ENCODE measurements at places on chromosomes 5 and 9.

- no peak for DNase-seq
Measured at GRCh38 chr5:154780128-154780527, 25.0 kb downstream of the LARP1 start.

DNA sequence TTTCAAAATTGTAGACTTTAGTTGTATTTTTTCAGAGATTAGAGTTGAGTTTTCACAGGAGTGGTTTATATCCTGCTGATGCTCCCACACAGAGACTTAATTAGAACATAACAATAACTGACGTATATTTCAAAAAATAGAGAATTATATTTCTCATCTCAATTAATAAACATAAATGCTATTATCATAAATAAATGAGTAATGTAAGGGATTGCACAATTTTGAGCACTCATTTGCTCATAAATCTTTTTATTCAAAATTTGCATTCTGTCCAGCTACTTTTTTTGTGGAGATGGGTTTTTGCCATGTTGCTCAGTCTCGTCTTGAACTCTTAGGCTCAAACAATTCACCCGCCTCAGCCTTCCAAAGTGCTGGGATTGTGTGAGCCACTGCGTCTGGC lies 515.7 kb upstream of the RORB start:
- DNase-seq = no peak

GRCh38 chr9:89000371-89000781 lies 9.1 kb downstream of the S1PR3 start:
- DNase-seq = no peak

DNA sequence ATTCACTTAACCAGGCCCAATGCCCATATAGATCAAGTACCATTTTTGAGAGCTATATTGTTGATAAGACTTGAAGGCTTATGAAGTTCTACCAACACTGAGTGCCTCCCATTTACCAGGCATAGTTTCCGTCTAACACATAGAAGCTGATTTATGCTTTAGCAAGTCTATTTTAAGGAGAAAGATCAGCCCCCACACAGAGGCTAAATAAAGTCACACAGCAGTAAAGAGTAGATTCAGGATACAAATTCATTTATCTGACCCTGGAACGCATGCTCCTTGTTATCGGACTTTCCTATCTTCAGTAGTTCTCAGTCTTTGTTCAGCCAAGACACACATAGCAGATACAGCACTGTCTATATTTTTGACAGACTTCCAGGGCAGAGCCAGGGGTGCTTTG lies 34.2 kb downstream of the DMGDH start:
- DNase-seq = no peak

- DNase-seq = no peak
Measured at GRCh38 chr5:65102371-65102975, 333.7 kb downstream of the CWC27 start.

- DNase-seq = no peak
Measured at GRCh38 chr5:15254607-15255006, 245.4 kb upstream of the FBXL7 start.

- DNase-seq = no peak
Measured at GRCh38 chr9:70362952-70363351, 51.5 kb downstream of the KLF9 start.

- no peak for DNase-seq
Measured at GRCh38 chr5:76926329-76927105, 26.3 kb upstream of the CRHBP start.

DNA sequence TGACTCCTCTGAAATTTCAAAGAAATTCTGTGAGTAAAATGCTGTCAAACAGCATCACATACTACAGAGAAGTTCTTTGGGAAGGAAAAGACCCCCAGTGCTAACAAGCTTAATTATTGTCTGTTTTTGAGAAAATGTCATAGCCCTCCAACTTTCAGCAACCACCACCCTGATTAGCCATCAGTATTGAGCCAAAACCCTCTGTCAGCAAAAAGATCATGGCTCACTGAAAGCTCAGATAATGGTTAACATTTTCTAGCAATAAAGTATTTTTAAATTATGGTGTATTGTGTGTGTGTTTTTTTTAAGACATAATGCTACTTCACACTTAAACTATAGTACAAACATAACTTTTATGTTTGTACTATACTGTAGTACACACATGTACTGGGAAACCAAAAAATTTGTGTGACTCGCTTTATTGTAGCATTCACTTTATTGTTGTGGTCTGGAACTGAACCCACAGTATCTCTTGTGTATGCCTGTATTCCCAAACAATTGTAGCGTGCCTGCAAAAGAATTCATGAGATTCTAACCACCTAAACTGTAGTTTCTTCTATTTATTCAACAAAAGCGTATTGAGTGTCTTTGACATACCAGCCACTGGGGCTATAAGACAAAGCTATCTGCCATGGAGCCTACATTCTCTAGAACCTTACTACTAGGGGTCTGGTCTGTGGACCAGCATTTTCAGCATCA lies 31.6 kb downstream of the TLE4 start:
- no peak for DNase-seq

DNA sequence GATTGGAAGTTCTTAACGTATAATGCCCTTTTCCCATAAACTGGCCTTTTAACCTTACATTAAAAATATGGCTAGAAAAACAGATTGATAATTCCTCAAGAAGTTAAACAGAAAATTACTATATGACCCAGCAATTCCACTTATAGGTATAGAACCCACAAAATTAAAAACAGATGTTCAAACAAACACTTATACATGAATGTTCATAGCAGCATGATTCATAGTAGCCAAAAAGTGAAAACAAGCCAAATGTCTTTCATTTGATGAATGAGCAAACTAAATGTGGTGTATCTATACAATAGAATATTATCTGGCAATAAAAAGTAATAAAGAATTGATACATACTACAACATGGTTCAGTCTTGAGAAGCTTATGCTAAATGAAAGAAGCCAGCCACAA lies 35.5 kb downstream of the POU5F2 start:
- no peak for DNase-seq

- no peak for DNase-seq
Measured at GRCh38 chr9:97704345-97704677, 7.2 kb upstream of the XPA start.

GRCh38 chr5:135546101-135546500 lies 10.3 kb upstream of the NEUROG1 start:
- no peak for DNase-seq

DNA sequence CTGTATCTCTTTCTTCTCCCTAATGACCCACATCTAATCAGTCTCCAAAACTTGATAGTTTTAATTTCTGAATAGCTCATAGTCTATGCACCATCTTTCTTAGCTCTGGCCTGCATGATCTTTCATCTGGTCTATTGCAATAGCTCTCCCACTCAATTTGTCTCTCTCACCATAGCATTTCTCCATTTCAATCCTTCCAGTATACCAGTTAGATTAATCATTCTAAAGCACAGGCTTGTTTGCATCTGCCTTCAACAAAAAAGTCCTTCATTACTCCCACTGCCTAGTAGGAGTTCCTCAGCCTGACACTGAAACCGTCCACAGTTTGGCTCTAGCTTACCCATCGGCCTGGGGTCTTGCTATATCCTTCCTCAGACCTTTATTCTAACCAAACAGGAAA lies 344.9 kb downstream of the ENC1 start:
- DNase-seq = no peak

DNA sequence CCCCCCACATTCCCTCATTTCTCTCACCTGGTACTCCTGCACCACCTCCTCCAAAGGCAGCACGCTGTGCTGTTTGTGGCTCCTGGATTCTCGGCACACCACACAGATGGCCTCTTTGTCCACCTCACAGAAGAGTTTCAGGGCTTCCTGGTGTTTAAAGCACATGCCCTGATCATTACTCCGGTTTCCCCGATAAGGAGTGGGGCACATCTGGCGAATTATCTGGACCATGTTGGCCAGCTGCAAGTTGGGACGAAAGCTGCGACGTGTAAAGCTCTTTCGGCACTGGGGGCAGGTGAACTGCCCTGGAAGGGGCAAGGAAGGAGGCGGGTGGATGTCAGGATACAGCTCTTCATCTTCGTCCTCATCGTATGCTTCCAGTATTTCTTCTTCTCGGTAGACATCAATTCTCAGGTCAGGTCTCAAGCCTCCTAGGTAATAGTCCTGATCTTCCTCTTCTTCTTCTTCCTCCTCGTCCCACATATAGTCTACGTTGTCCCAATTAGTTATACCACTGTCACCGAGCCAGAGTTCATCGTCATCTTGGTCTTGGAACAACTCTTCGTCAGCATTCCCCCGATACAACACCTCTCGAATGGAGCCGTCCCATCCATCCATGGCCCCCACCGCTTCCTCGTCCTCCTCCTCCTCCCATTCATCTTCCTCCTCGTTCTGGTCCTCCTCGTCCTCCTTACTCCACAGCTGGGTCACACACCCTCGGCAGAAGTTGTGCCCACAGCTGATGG lies 796 bp downstream of the TRIM52 start:
- no peak for DNase-seq

DNA sequence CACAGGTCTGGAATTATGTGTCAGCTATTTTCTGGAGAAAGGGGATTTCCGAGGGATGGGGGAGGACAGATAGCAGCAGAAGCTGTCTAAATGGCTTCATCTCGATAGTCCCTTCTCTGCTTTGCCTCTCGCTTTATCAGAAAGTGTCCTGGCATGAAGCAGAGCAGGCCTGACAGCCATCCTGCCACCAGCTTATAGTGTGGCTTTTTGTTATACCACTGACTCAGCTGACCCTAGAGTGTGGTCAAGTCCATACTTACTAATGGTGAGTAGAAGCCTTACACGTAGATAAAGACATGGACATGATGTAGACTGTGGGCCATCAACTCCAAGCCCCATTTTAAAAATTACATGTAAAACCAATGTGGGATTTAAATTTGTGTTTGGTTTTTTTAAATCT lies 50.0 kb downstream of the RCL1 start:
- DNase-seq = no peak

DNA sequence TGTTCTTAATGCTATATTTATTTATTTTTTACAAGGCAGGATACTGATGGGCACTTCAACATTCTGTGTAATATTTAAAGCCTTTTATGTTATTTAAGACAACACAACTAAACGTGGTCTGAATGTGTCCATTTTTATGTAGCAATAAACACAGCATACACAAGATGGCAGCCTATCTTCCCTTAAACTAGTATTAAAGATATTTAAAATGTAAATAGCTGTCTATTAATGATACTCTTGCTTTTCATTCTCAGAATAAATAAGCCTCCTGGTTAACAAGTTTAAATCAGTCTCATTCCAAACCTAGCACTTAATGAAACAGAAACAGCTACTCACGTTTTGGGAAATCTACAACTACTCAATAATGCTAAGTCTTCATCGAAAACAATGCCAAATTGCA lies 315.7 kb downstream of the MCTP1 start:
- no peak for DNase-seq

- no peak for DNase-seq
Measured at GRCh38 chr5:120155873-120156272, 308.2 kb upstream of the PRR16 start.

GRCh38 chr5:14161825-14162556 lies 18.8 kb downstream of the TRIO start:
- DNase-seq = no peak

DNA sequence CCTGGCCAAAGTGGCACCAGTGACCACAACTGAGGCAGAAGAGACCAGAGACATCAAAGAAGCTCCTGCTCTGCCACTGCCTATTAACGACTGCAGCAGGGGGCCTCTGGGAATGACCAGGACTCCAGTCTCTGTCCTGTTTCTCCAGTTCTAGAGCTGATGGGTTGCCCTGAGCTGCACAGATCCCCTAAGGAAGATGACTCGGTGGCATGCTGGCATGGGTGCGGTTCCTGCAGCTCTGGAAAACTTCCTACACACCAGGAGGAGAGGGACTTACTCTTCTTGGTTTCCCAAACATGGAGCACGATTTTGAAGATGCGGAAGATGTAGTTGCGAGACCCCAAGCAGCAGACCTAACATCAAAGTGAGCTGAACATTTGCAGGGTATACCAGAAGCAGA lies 2.7 kb downstream of the SLIT3 start:
- DNase-seq = no peak

DNA sequence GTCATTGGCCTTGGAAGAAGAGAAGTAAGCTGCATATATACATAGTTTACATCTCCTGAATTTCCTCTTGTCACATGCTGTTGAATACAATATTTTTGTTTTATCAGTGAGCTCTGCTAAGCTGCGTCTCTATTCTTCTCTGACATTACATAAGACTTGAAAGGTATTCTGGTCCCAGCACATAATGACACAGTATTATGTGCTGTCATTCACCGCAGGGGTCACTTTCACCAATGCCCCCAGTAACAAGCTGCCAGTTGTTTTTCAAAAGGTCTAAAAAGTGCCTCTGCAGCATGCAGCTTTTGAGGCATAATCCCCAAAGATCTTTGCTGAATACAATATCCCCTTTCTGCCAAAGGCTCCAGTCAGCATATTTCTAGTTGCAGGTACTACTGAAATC lies 349.0 kb upstream of the FAM174A start:
- no peak for DNase-seq

- no peak for DNase-seq
Measured at GRCh38 chr5:133360693-133361472, 251.5 kb downstream of the FSTL4 start.

- DNase-seq = no peak
Measured at GRCh38 chr5:124839371-124839998, 93.0 kb upstream of the ZNF608 start.

DNA sequence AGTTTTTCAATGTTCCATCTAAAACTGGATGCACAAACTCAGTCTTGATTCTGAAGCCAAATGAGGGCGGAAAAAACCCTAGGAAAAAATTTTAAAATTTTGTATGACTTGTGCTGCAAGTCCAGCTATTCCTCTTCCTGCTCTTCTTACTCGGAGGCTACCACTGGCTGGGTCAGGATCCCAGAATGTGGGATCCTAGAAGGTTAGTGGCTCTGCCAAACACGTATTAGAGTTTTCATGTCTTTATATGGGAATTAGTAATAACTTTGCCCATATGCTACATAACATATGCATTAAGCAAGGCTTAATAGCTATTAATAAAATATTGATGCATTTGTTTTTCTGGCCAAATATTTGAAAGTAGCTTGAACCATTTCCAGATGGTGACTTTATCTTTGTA lies 458.3 kb downstream of the AGTPBP1 start:
- no peak for DNase-seq

- DNase-seq = no peak
Measured at GRCh38 chr5:72066705-72067107, 40.6 kb upstream of the MAP1B start.

DNA sequence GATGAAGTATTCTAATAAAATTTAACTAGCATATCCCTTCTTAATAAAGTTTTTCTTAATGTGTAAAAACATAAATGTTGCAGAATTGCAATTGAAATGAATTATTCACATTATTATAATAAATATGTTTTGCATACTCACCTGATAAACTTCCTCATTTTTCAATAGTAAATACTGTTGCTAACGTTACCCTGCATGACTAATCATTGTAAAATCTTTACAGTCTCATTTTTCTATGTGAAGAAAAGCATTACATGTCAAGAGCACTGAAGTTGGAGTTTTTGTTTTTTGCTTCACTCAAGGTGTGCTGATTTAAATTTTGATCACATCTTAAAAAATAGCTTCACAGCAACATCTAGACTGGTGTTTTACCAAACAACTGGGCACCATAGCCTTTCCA lies 157.2 kb upstream of the CDH18 start:
- no peak for DNase-seq

GRCh38 chr5:73542020-73542419 lies 23.4 kb downstream of the ANKRA2 start:
- no peak for DNase-seq
